NB4 (cell line): ENCODE measurements at places on chromosomes 4 and X.

GRCh38 chrX:38970074-38970473, 168.8 kb downstream of the MID1IP1 start:
- DNase-seq, result no peak

- peak; percentile 3 for DNase-seq
These were observed 179.1 kb upstream of the MAB21L2 start for GRCh38 chr4:150402871-150403272.

GRCh38 chrX:1261285-1261684, 7.3 kb upstream of the CSF2RA start:
- no peak for DNase-seq

DNA sequence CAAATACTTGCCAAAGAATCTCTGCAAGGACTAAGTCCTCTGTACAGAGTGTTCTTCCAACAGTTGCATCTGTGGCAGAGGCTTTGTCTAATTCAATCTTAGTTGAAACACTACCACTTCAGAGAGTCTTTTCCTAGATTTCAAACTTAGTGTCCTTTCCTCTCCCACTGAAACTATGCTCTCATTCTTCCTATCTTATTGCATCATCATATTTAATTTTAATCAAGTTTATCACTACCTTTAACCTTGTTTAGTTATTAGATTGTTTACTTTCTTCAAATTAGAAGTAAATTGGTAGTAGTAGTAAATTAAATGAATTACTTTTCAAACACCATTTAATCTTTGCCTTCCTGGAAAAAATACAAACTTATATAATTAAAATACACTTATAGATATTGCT, 1082.3 kb upstream of the PABPC4L start:
- no peak for DNase-seq

DNA sequence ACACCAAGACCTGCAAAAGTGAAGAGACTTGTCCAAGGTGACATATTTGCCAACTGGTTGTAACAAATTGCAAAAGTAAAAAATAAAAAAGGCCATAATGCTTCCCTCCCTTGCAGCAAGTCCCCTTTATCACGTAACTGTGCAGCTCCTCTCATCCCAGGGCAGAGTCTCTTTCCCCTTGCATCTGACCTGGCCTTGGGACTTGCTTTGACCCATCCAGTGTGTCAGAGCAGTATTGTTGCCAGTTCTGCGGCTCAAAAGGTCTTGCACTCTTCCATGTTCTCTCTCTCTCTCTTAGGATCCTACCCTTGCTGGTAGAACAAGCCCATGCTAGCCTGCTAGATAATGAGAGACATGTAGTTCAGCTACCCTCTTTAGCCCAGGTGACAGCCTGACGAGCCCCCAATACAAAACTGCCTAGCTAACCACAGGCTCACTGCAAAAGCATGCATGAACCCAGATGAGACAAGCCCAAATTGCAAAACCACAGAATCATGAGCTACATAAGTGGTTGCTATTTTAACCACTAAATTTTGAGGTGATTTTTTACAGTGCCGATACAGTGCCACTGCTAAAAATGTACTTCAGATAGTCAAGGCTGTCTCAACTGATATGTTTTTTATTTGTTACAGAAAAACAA, 289.5 kb upstream of the PPARGC1A start:
- DNase-seq, result no peak

GRCh38 chrX:128973033-128973432, 550.3 kb downstream of the SMARCA1 start:
- no peak for DNase-seq

DNA sequence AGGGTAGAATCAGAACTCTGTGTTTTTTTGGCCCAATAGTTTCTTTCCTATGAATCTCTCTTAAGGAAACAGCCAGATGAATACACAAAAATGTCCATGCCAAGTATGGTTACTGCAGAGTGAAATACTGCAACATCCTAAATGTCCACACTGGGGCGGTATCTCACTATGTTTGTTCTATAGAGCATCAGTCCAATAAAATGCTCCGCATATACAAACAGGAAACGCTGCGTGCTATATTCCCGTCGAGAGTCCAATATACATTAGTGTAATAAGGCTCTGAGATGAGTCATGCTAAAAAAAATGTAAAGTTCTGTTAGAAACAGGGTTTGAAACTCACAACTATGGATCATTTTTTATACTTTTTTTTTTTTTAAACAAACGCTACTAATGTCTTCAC, 72.9 kb upstream of the ENOX2 start:
- peak; percentile 53 for DNase-seq

DNA sequence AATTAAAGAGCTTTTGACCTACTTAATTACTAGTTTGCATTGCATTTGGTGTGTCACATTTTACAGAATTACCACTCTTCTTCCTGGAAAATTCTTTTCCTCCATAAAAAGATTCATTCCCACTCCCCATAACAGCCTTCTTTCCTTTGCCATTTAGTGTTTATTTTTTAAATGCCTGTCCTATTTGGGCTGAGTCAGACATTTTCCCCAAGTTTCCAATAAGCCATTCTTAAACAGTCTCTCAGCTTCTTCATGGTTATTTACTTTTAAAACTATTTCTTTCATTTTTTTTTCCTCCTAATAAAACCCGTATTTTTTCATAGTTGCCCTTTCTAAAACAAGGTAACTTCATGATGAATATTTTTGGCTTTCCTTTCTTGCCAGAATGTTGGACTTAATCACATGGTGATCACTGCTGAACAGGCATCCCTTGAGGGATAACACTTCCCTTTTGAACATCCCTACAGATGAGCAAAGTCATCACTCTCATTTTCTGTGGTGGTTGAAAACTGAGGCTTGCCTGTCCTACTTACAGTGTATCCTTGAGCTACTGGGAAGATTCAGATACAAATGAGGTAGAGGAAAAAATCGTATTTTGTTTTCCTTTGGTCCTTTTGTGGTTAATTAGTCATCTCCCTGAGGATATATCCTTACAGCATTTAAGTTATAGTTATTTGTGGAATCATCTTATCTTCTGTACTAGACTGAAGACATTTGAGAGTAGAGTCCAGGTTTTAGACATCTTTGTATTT, 520.5 kb upstream of the NR3C2 start:
- no peak for DNase-seq
